ENCODE measurements at places on chromosomes 12 and 14.

DNA sequence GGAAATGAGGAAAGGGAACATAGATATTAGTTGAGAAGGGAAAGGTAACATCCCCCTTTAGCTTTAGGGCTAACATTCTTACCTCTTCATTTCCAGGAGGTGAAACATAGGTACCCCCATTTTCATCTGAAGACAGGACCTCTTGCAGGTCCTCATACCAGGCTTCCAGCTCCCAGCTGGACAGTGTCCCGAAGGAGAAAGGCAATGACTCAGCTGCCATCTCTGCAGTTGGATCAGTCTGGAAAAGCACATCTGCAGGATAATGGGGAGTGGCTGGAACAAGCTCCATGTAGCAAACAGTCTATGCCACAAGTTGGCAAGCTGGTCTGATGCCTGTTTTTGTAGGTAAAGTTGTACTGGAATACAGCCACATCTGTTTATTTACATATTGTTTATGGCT, 3.1 kb downstream of the DDIT3 start:
- DNase-seq, result no peak

DNA sequence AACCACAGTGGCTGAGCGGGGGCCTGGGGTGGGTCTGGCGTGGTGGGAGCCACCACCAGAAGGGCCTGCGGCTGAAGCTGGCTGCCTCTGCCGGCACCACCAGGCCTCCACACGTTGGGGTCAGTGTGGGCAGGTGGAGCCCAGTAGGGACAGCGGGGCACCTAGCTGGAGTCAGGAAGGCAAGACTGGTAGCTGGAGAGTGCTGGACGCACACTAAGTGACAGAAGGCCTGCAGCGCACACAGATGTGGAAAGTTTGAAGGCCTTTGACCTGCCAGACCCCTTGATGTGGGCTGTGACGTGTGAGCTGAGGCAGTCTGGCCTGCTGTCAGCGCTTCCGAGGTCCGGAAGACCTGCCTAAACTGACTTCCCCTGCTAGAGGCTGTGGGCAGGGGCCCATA, 26.3 kb downstream of the RIN3 start:
- DNase-seq, result no peak

GRCh38 chr12:84497819-84498218, 414.8 kb downstream of the SLC6A15 start:
- DNase-seq, result no peak

DNA sequence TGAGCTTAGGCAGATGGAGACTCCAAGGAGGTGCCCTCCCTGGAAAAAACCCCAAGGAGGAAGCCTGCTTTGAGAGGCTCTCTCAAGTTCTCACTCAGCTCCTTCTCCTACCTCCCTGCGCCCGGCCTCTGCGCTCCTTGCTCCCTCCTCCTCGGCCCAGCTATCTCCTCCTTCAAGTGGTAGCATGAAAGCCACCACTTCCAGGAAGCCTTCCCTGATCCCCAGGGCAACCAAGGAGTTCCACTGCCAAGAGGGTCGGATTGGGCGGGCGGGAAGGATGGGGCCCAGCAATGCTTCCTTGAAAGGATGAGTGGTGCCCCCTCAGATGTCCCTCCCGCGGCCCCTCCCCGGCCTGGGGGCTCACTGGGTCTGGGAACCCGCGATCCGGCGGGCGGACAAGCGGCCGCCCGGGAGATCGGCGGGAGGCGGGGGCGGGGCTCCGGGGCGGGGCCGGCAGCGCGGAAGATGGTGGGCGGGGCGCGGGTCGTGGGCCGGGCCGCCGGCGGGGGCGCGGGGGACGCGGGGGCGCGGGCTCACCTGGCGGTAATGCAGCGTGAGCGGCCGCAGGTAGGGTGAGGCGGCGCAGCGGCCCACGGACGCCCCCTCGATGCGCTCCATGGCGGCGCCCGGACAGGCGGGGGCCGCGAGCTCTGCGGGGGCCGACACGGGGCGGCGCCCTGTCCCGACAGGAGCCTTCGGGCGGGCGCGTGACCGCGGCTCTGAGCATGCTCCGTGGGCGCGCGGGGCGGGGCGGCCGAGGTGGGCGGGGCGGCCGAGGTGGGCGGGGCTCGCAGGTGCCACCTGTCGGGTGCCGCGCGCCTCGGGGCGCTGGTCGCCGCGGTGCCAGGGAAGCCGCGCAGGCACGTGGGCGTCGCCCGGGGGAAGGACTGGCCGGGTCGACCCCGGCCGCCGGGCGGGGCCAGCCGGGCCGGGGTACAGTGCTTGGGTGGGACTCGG, at the start of gene NUDT14:
Gene NUDT14 (minus strand): TSS at position 721 of the 957 bp plus-strand sequence. CDS start 103 bp downstream, at position 618.
- DNase-seq, result peak; percentile 24

GRCh38 chr14:67186789-67187584, 2.3 kb upstream of the GARIN2 start:
- peak; percentile 67 for DNase-seq

DNA sequence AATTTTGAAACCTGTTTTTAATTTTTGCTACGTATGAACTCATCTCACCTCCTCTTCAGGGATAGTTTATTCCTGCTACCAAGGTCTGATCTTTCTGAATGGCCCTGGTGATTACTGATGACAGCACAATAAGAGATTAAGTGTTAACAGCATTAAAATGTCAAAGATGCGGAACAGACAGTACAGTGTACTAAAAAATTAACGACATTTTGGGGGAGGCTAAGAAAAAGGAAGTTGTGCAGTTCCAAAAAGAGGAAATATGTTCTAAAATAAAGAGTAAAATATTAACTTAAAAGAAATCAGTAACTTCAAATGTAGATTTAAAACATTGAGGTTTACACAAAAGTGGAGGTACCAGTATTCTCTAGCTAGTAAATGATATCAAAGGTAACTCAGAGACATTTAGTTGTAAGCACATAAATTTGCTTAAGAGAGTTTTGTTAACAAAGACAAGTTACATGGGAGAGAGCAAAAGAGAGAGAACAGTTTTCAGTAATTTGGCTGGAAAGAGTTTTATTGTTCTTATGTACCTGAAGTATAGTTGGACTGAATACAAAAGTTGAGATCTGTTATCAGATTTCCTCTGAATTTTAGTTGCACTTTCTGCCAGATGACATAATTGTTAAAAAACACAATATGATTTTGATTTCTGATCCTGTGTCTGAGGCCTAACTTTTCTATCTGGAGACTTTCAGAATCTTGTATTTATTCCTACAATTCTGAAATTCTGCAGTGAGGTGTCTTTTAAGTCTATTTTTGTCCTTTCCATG, 4.2 kb upstream of the CLECL1 start:
- no peak for DNase-seq

- no peak for DNase-seq
Measured at GRCh38 chr12:120101617-120102016, 14.9 kb downstream of the RAB35 start.

- DNase-seq, result no peak
Measured at GRCh38 chr12:113735131-113735530, 231.0 kb downstream of the RBM19 start.

GRCh38 chr14:99660006-99660566, 15.2 kb downstream of the HHIPL1 start:
- no peak for DNase-seq

DNA sequence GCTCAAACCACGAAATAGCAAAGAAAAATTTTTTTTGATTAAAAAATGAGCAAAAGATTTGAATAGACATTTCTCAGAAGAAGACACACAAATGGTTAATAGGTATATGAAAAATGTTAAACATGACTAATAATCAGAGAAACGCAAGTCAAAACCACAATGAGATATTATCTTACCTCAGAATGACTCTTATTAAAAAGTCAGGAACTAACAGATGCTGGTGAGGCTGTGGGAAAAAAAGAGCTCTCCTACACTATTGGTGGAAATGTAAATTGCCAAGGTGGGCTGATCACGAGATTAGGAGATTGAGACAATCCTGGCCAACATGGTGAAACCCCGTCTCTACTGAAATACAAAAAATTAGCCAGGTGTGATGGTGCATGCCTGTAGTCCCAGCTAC, 315.5 kb upstream of the FLRT2 start:
- no peak for DNase-seq

GRCh38 chr12:54977857-54978256, 6.7 kb downstream of the TESPA1 start:
- DNase-seq, result peak; percentile 66

DNA sequence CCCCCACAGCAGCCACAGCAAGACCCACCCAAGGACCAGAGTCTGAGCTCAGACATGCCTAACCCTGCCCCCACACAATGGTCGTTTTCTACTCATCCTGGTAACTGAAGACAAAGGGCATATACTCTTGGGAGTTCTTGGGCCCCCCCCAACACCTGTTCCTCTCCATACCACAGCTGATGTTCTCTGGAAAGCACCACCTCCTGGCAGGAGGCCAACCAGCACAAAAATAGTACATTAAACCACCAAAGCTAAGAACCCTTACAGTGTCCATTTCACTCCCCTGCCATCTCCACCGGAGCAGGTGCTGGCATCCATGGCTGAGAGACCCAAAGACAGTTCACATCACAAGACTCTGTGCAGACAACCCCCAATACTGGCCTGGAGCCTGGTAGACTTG, 80.6 kb upstream of the DAAM1 start:
- peak; percentile 32 for DNase-seq

- no peak for DNase-seq
Measured at GRCh38 chr14:68477461-68478085, 315.3 kb downstream of the ZFP36L1 start.

GRCh38 chr14:71181215-71182003, 274.1 kb downstream of the PCNX1 start:
- no peak for DNase-seq

- DNase-seq, result no peak
Measured at GRCh38 chr12:80549298-80549697, 105.3 kb downstream of the PTPRQ start.

DNA sequence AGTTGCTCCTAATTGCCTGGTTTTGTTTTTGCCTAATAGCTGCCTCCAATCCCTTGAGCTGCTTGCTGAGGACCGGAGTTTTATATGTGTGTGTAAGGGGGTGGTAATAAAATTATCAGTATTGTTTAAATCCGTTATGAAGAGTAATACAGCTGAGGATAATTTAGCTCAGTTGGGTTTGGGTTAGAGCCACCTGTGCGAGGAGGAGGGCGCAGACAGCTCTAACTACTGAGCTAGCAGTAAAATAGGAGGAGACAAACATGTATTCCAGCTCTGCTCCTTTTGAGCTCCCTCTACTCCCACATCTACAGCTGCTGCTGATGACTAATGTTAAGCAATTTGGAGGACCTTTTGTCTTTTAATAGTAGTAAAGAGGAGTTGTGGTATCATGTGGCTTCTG, 61.5 kb downstream of the SPATS2 start:
- no peak for DNase-seq

- no peak for DNase-seq
Measured at GRCh38 chr12:89765959-89766824, 57.6 kb upstream of the ATP2B1 start.

- DNase-seq, result no peak
Measured at GRCh38 chr14:65180725-65181025, 78.4 kb upstream of the MAX start.

DNA sequence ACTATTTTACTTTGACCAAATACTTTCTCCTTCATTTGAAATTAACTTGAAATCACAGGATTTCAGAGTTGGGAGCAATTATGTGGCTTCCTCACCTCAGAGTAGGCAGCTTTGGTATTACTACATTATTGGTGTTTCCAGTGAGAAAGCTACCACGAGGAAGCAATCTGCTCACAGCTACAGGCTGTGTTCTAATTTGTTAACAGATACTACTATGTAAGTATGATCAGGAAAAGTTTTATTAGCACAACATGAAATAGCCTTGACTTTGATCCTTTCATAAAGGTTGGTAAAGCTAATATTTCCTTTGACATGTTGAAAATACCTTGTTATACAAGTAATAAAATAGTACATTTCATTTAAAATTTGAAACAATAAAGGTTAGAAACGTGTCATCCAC, 30.6 kb downstream of the TAOK3 start:
- DNase-seq, result no peak

GRCh38 chr12:57535764-57536596, 11.0 kb downstream of the DCTN2 start:
- no peak for DNase-seq

- DNase-seq, result no peak
Measured at GRCh38 chr14:73295198-73295796, 58.0 kb downstream of the PAPLN start.

- no peak for DNase-seq
Measured at GRCh38 chr14:32374155-32374554, 45.1 kb downstream of the AKAP6 start.

DNA sequence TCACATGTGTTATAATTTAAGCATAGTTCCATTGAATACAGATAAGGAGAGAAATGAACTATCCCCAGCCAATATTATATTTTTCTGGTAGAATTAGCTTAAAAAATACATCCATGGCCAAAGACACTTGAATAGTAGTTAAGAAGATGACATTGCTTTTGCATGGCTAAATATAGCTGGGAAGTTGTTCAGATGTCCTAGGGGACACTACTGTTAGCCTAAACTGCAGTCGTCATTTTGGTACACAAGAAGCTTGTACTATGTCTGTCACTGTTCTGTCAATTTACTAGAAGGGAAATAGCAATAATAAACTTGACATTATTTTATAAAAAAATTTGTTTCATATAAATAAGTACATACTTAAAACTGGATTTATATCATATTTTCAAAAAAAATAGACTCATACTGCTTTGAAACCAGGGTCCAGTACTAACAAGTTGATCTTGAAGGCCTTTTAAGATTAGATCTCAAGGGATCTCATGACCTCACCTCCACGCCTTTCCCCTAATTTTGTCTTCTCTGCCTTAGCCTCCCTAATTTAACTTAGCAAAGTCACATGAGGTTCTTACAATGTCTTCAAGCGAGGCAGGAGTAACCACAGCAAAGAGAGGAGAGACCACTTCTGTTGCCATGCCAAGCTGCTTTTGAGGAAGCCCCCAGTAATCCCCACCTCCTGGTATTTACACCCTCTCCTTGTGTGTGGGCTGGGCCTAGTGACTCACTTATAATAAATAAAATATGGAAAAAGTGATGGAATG, 81.0 kb downstream of the AVPR1A start:
- DNase-seq, result no peak

- DNase-seq, result no peak
Measured at GRCh38 chr14:64844272-64844671, 35.4 kb downstream of the SPTB start.

- no peak for DNase-seq
Measured at GRCh38 chr14:99644723-99645544, at the start of gene HHIPL1. Gene HHIPL1 (plus strand): TSS chr14:99645129. CDS start chr14:99645208, 79 bp downstream.

DNA sequence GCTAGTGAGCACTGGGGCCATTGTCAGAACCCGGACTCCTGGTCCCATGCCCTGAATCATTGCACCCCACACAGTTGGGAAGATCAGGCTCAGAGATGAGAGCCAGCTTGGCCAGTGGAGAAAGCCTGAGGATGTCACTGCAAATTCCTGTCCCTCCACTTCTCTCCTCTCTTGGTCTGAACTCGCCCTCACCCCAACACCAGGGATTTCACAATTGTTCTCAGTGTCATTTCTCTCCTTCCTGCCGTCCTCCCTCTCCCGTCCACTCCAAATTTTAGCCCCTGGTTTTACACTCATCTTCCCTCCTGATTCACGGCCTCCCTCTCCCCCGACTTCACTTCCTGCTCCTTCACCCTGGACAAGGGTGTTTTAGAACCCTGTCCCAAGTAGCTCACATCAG, 11.1 kb downstream of the KRT75 start:
- no peak for DNase-seq

DNA sequence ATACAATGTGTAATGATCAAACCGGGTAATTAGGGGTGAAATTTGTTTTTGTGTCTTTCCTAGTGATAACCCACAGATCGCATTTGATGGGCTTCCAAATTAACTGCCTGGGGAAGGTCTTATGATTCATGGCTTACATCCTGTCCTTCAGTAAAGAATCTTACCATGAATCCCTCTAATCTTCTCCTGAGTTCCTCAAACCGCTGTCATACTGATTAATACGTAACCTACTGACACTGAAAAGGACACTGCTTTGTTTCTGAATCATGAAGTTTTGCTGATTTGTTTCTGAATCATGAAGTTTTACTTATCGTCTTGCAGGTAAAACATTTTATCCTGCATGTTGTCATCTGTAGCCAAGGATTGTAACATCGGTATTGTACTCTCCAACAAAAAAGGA, 52.0 kb upstream of the CRY1 start:
- DNase-seq, result no peak
